Body of pancreas (tissue), 4 donors: ENCODE measurements at places on chromosomes 4 and X. TPM values are rescaled to one million over a fixed set of nuclear protein-coding genes. Genes with fewer than 3 reads are reported as not detected.

The TBX22 gene
- total RNA-seq = not detected

The FAM53A gene
- 2.3 TPM for total RNA-seq

The TENM3 gene
- 2.3 TPM for total RNA-seq

The POLN gene
- 5.9 TPM for total RNA-seq

The ZDHHC15 gene
- total RNA-seq = not detected

The AMER1 gene
- 7.6 TPM for total RNA-seq

The RPA4 gene
- 0.99 TPM for total RNA-seq

The F8A3 gene
- total RNA-seq = not detected

The SSX2 gene
- total RNA-seq = not detected

DNA sequence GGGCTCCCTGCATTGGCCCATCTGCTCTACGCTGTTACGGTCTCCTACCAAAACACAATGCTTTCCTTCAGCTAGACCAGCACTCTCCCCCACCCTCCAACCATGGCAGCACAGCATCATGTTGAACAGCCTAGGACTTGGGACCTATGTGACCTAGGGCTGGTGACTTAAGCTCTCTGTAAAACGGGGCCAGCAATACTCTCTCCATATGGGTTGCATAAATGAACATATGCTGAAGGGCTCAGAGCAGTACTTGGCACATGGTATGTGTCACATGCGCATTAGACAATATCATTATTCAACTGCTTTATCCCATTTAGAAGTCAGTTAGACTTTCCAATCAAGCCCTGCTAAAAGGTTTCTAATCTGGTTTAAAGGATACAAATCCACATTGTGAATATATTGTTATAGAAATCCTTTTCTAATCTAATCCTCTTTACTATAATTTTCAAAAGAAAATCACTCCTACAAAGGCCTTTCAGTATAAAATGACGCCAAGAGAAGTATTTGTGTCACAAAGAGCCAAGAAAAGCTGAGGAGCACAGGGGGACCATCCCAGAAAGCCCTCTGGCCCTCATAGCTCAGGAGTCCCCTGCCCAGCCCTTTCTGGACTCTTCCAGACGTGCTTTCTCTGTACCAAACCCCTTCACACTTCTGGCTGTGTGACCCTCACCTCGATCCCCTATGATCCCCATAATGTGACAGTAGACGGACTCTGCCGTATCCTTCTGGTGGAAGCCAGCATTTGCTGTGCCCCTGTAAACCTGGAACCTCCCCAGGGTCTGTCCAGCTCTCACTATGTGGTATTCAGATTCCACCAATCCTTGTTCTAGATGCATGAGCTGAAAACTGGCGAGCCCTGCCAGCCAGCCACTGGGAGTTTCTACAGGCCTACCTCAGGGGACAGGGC, 42.3 kb downstream of the NSG1 start:
- no peaks in the 10 kb centered on the region for H3K4me1 ChIP-seq
- H3K27me3 ChIP-seq = no peaks in the 10 kb centered on the region
- DNase-seq = no peak
- peaks cover 6% of the 10 kb centered on the region for H3K36me3 ChIP-seq
- no peak overlapping the region for H3K4me3 ChIP-seq

- no peaks in the 10 kb centered on the region for H3K4me1 ChIP-seq
- DNase-seq = no peak
- H3K4me3 ChIP-seq = no peak overlapping the region
- H3K36me3 ChIP-seq = no peaks in the 10 kb centered on the region
- no peaks in the 10 kb centered on the region for H3K27me3 ChIP-seq
Measured at GRCh38 chr4:181971411-181971810, 271.8 kb upstream of the TENM3 start.

DNA sequence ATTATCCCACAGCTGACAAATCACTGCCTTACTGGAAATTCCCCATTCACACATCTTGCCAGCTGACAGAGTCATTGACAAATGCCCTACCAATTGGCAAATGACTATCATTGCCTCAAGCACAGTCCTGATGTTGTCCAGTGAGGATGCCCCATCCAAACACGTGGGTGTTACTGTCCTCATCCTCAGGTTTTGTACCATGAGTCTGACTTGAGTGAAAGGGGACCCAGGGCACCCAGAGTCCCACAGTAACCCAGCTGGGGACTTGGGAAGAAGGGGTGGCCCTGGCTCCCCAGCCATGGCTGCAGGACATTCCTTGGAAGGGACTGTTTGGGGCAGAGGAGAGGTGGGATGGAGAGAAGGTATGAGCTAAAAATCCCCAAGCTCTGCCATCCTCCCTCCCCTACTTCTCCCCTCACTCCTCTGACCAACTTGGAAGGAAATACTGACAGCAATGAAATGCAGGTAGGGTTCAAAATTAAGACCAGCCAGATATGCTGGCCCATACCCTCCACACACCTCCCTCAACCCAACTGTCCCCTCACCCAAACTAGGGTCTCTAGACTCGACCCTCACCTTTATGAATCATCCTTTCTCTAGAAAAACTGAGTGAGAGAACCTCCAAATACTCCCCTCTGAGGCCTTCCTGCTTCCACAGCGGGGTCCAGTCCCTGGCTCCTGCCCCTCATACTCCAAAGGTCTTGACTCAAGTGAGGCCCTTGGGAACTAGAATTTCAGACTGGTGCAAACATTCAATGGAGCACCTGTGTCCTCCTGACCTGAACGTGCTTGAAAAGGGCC, 5.1 kb downstream of the TIMP1 start:
- no peak overlapping the region for H3K27ac ChIP-seq
- no peak overlapping the region for H3K4me3 ChIP-seq
- no peaks in the 10 kb centered on the region for H3K27me3 ChIP-seq
- no peaks in the 10 kb centered on the region for H3K36me3 ChIP-seq

GRCh38 chr4:75053352-75053751, 120.4 kb downstream of the PARM1 start:
- DNase-seq = no peak
- no peaks in the 10 kb centered on the region for H3K27me3 ChIP-seq
- H3K4me3 ChIP-seq = no peak overlapping the region
- no peak overlapping the region for H3K27ac ChIP-seq
- no peaks in the 10 kb centered on the region for H3K4me1 ChIP-seq

- H3K4me3 ChIP-seq = no peak overlapping the region
- no peak for DNase-seq
- H3K27me3 ChIP-seq = no peaks in the 10 kb centered on the region
- no peaks in the 10 kb centered on the region for H3K36me3 ChIP-seq
- H3K27ac ChIP-seq = no peak overlapping the region
Measured at GRCh38 chr4:1061760-1062159, 50.3 kb downstream of the FGFRL1 start.

GRCh38 chr4:138666366-138666765, 349.2 kb upstream of the NOCT start:
- H3K36me3 ChIP-seq = no peaks in the 10 kb centered on the region
- no peak for DNase-seq
- no peak overlapping the region for H3K27ac ChIP-seq
- H3K4me1 ChIP-seq = no peaks in the 10 kb centered on the region

GRCh38 chr4:77635246-77635645, 29.6 kb downstream of the CXCL13 start:
- H3K36me3 ChIP-seq = no peaks in the 10 kb centered on the region
- no peak overlapping the region for H3K4me3 ChIP-seq
- H3K27ac ChIP-seq = no peak overlapping the region
- no peaks in the 10 kb centered on the region for H3K27me3 ChIP-seq

DNA sequence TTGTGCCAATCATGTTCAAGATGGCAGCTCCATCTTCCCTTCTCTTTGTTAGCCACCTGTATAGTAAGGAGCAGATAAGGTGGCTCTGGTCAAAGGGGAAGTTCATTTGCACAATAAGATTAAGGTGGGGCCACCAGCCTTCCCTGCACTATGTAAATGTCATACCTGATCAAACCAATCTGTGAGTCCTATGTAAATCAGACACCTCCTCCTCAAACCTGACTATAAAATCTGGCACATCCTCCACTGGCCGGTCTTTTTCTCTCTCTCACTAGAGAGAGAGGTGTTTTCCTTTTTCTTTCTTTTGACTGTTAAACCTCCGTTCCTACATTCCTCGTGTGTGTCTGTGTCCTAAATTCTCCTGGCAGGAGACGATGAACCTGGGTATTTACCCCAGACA, 572.5 kb upstream of the AADAT start:
- DNase-seq = no peak
- H3K4me3 ChIP-seq = no peak overlapping the region
- H3K36me3 ChIP-seq = no peaks in the 10 kb centered on the region
- no peaks in the 10 kb centered on the region for H3K4me1 ChIP-seq
- H3K27ac ChIP-seq = no peak overlapping the region

- DNase-seq = no peak
- no peak overlapping the region for H3K27ac ChIP-seq
- H3K27me3 ChIP-seq = no peaks in the 10 kb centered on the region
- H3K4me3 ChIP-seq = no peak overlapping the region
Measured at GRCh38 chr4:6910960-6911874, 1.6 kb downstream of the TBC1D14 start.

DNA sequence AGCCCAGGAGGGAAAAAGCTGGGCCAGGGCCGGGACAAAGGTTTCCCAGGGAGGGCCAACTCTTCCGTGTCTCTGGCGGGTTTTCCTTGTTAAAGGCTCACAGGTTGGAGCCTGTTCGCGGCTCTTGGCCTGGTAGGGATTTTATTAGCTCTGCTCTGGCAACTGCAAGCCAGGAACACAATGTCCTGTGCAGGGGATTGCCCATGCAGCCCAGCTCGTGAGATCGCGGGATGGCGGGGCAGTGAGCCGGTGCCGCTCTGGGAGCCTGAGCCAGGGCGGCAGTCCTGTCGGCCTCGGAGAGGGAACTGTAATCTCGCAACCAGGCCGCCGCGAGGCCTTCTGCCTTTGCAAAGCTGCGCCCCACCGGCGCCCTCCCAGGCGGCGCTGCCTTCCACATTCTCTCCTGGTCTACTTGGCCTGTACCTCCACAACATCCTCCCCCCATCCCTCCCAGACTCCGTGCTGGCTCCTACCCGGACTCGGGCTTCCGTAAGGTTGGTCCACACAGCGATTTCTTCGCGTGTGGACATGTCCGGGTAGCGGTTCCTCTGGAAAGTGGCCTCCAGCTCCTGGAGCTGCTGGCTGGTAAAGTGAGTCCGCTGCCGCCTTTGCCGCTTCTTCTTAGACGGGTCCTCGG, 2.1 kb downstream of the PITX2 start:
- H3K4me3 ChIP-seq = no peak overlapping the region
- peaks cover 39% of the 10 kb centered on the region for H3K4me1 ChIP-seq
- H3K27me3 ChIP-seq = peaks cover 3% of the 10 kb centered on the region
- DNase-seq = no peak
- H3K36me3 ChIP-seq = no peaks in the 10 kb centered on the region

DNA sequence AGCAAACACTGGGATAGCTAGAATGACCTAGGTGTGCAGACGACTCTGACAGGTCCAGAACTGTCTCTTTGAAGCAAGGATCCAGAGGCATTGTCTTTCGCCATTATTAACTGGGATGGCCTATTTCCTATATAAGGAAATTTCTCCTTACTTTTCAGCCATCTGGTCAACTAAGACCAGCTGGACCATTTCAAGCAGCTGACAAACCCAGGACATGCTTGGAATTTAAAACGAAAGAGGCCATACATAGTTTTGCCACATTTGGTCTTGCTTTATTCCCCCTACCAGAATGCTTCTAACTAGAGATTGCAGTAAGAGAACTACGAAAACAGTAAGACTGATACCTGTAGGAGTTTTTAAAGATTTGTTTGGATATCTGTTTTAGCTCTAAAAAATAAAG, 87.0 kb downstream of the GLRA2 start:
- H3K27me3 ChIP-seq = no peaks in the 10 kb centered on the region
- H3K27ac ChIP-seq = no peak overlapping the region
- DNase-seq = no peak
- no peaks in the 10 kb centered on the region for H3K36me3 ChIP-seq
- H3K4me1 ChIP-seq = no peaks in the 10 kb centered on the region
- H3K4me3 ChIP-seq = no peak overlapping the region

- H3K27me3 ChIP-seq = no peaks in the 10 kb centered on the region
- no peaks in the 10 kb centered on the region for H3K4me1 ChIP-seq
- no peak for DNase-seq
- no peaks in the 10 kb centered on the region for H3K36me3 ChIP-seq
- no peak overlapping the region for H3K27ac ChIP-seq
- no peak overlapping the region for H3K4me3 ChIP-seq
Measured at GRCh38 chr4:10599574-10599973, 85.0 kb downstream of the CLNK start.

DNA sequence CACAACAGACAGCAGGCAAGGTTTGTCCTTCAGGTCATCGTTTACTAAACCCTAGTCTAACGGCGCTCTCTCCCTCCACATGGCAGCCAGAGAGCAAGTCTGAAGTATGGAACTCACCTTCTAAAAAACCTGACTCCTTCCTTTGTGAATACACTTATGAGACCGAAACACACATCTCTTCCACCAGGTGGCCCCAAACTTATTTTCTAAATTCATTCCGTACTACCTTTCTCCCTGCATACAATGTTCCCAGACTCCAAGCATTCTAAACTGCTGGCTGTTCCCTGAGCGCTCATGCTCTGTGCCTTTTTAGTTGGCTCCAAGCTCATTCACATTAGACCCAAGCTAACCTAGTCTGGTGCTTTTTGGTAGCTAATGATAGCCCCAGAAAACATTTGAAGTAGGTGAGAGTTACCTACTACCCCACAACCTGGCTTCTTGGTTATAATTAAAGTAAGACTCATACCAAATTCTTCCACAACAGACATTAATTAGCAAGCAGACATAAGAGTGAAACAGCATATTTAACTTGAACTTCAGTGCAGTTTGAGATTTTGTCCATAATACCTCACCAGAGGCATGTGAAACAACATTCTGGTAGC, 67.6 kb upstream of the DCLK2 start:
- H3K36me3 ChIP-seq = no peaks in the 10 kb centered on the region
- H3K27ac ChIP-seq = no peak overlapping the region
- H3K4me3 ChIP-seq = no peak overlapping the region
- no peaks in the 10 kb centered on the region for H3K27me3 ChIP-seq
- peak; percentile 66 for DNase-seq

DNA sequence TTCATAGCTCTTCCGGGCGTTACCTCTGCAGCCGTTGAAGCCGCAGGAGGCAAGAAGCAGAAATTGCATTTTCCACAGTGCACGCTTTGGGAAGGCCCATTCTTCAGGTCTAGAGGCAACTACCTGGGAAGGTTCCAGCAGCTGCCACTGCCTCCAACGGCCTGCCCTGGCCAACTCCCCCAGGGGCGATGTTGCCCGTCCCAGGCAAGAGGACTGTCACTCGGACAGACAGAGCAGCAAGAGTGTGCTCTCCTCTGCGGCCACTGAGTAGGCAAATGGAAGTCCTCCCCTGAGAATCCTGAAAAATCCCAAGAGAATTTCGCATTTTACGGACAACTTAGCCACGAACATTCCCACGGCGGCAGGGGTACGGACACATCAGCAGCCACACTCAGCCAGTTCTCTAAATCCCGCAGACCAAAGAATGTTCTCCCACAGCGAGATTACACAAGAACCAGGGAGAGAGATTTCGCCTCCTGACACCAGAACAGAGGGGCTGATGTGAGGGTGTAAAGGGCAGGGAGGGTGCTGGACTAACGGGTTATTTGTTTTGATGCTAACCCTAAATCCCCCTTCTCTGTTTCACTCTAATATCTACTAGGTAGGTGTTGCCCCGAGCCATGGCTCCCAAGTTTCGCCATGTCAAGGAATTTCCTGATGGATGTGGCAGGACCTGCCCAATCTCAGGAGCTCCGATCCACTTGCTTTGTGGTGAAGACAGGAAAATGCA, 63.8 kb downstream of the SEPSECS start:
- no peak overlapping the region for H3K4me3 ChIP-seq
- no peaks in the 10 kb centered on the region for H3K27me3 ChIP-seq
- H3K36me3 ChIP-seq = no peaks in the 10 kb centered on the region
- no peak overlapping the region for H3K27ac ChIP-seq
- DNase-seq = no peak

GRCh38 chrX:40303256-40304077, 205.7 kb upstream of the BCOR start:
- no peaks in the 10 kb centered on the region for H3K4me1 ChIP-seq
- no peak overlapping the region for H3K27ac ChIP-seq
- H3K4me3 ChIP-seq = no peak overlapping the region
- H3K27me3 ChIP-seq = no peaks in the 10 kb centered on the region
- H3K36me3 ChIP-seq = no peaks in the 10 kb centered on the region
